ENCODE measurements at places on chromosomes 4 and X.

DNA sequence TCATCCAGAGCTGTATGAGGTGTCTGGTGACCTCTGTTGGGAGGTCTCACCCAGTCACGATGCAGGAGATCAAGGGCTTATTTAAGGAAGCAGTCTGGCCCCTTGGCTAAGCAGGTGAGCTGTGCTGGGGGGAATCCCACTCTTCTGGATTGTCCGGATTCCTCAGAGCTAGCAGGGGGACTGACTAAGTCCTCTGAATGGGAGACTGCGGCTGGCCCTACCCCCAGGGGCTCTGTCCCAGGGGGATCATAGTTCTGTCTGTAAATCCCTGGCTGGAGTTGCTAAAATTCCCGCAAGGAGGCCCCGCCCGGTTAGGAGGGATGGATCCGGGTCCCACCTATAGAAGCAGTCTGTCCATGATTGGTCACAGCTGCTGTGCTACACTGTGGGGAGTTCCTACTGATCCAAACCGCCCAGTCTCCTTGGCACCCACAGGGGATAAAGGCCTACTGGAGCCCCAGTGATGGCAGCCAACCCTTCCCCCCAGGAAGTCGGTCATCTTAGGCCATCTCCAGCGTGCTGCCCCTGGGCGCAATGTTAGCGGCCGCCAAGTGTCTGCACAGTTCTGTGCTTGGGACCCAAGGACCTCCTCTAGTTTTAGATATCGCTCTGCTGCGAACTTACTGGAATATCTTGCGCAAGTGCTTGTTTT, 118.2 kb upstream of the KLF8 start:
- DNase-seq = no peak

GRCh38 chr4:6779667-6780565, 2.6 kb upstream of the KIAA0232 start:
- DNase-seq = no peak

GRCh38 chr4:69760455-69760854, at the start of gene SULT1B1:
Gene SULT1B1, minus strand, starts transcription at chr4:69760620. Its CDS starts 5,403 bp downstream, at chr4:69755217.
- peak; percentile 63 for DNase-seq

DNA sequence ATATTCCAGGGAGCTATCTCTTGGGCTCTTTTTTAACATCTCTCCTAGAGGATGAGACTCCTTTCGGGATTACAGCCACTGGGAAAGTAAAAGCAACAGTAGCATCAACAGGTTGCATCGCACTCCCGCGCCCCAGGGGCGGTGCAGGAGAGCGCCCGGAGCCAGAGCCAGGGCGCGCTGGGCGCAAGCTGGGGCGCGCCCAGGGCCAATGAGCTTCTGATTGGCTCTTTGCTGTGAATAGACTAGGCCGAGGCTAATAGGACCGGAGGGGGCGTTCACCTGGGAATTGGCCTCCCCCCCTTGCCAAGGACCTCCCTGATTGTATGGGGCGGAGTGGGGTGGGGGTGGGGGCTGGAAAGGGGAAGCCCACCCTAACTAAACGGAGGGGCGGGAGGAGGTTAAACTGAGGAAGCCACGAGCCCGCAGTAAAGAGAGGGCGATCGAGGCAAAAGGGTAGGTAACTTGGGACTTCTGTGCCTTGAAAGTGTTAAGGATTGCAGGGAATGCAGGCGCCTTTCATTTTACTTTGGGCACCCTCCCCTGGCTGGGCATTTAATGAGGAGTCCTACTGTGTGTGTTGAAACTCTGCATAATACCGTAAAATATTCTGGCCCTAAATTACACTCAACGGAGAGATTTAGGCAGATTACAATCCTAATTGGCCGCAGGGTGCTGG, 1.1 kb upstream of the ATOH1 start:
- no peak for DNase-seq

DNA sequence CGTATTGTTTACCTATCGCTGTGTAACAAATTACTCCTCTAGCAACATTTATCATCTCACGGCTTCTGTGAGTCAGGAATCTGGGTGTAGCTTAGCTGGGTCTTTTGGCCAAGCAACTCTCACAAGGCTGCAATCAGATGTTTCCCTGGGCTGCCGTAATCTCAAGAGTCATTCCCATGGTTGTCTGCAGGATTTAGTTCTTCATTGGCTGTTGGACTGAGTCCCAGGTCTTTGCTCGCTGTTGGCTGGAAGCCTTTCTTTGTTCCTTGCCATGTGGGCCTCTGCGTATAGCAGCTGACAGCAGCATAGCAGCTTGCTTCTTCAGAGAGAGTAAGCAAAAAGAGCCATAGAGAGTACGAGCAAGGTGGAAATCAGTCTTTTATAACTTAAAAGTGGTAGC, 16.8 kb downstream of the POLR2B start:
- peak; percentile 93 for DNase-seq

GRCh38 chr4:39846705-39847104, 131.0 kb downstream of the PDS5A start:
- DNase-seq = no peak

- DNase-seq = no peak
Observed at GRCh38 chr4:124025428-124025827, 628.8 kb downstream of the SPRY1 start.

Data from pulmonary artery endothelial cell (primary cell).